Posterior vena cava (tissue), 2 donors: ENCODE measurements at places on chromosomes 6 and 20. TPM values are rescaled to one million over a fixed set of nuclear protein-coding genes. Genes with fewer than 3 reads are reported as not detected.

Gene LIN28B
- not detected for total RNA-seq

Gene MDFI
- total RNA-seq, result 6.5 TPM

Gene CLVS2
- not detected for total RNA-seq

Gene C20orf202
- not detected for total RNA-seq

Gene BPIFA1
- not detected for total RNA-seq

Gene KCNK5
- 0.76 TPM for total RNA-seq

Gene NKX2-4
- total RNA-seq, result not detected

Gene NDUFAF4
- 34.9 TPM for total RNA-seq

Gene MLN
- not detected for total RNA-seq

Gene MOG
- not detected for total RNA-seq

Gene EYA2
- 14.4 TPM for total RNA-seq

Gene SOX18
- 47.6 TPM for total RNA-seq

Gene SRSF3
- 170 TPM for total RNA-seq

Gene PSORS1C1
- total RNA-seq, result 1.9 TPM

Gene CST1
- total RNA-seq, result not detected

- DNase-seq, result no peak
Observed at GRCh38 chr20:15188415-15188814, 851.0 kb upstream of the FLRT3 start.

GRCh38 chr6:39444479-39445019 is 122.0 kb upstream of the KCNK16 start:
- no peak for DNase-seq

- no peak for DNase-seq
Observed at GRCh38 chr6:133185731-133186130, 55.4 kb upstream of the EYA4 start.

- DNase-seq, result no peak
Observed at GRCh38 chr6:111683157-111683556, 77.5 kb upstream of the TRAF3IP2 start.

DNA sequence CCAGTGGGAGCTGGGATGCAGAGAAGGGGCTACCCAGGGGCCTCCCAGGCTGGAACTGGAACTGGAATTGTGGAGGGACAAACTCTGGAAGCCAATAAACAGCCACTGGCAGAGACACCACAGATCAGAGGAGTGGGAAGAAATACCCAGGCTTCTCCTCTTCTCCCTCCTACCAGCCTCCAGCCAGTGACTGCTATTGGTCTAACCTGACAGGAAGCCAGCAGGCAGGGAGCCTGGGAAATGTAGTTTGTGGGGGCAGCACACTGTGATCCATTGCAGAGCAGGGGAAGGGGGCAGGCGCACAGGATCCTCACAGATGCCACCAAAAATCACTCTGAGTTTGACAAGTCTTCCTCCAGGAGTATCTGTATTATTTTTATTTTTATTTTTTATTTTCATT is 12.1 kb upstream of the MLN start:
- no peak for DNase-seq

DNA sequence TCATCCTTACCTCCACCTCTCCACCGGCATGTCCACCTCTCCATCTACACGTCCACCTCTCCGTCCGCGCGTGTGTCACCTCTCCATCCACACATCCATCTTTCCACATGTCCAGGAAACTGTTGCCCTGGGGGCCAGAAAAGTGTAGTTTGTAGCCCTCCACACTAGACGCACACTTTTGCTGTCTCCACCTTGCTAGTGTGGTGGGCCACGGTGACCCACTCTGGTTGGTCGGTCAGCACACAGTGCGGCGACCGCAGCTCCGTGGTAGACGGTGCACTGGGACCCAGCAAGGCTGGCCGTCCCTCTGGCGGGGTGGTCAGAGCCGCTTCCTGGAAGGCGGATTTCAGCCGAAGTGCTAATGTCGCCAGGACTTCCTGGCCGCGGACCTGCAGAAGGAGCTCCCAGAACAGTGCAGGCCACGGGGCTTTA is 268.6 kb downstream of the DLL1 start:
- DNase-seq, result no peak

- no peak for DNase-seq
Observed at GRCh38 chr6:143023695-143024094, 37.0 kb upstream of the AIG1 start.

DNA sequence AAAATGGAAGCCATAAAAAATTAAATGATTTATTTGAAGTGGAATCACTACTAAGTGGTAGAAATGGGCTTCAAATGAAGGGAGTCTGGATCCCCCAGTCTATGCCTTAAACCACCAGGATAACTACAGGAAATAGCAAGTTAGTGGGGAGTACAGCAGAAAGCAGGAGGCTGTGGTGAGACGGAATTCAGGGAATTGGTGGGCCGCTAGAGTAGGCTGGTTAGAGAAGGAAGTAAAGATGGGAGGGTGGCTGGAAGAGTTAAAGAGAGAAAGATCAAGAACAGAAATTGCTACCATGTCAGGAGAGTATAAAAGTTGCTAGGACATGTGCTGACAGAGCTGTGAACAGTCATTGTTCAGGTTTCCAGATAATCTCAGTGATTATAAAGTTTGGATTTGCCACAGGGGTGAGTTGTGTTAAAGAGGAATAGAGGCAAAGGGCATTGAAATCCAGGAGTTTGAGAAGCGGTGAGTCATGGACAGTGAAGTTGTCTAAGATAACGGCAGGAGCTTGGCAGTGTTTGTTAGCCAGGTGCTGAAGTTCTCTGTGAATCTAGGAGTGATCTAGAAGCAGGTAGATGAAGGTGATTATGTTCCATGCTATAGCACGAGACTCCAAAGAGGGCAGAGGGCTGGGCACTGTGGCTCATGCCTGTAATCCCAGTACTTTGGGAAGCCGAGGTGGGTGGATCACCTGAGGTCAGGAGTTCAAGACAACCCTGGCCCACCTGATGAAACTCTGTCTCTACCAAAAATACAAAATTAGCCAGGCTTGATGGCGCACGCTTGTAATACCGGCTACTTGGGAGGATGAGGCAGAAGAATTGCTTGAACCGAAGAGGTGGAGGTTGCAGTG is 13.7 kb upstream of the HINT3 start:
- no peak for DNase-seq

GRCh38 chr20:22490287-22491193 is 93.8 kb downstream of the FOXA2 start:
- DNase-seq, result no peak

DNA sequence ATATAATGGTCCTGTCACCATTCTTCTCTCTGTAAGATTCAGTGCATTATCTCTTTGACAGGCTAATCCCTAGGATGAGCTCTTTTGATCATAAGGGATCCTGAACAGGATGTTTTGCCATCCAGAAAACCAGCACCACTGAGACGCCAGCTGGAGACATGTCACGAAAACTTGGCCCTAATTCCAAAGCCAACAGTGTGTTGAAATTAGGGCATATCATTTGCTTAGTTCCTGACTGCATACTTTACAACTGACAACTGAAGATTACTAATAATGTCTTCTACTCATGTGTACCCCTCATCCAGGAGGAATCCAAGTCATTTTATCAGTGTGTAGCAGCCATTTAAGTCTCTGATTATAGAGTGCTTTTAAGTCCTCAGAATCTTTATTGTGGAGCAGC is 243.6 kb downstream of the KCNQ5 start:
- no peak for DNase-seq

DNA sequence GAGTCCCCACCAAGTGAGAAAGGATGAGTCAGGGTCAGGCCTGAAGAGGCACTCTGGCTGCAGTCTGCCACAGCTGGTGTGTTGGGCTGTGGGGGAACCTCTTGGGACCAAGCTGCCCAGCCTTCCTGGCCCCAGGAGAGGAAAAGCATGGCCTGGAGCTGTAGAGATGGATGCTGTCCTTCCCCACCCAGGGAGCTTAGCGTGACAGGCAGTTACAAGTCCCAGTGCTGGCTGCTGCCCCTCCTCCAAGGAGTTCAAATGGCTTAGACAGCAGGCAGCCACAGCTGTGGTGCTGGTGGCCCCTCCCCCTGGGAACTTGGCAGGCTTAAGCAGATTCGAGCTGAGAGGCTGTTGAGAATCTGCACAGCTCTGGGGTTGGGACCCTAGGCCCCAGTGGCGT is 253.2 kb downstream of the PLCB1 start:
- DNase-seq, result no peak

DNA sequence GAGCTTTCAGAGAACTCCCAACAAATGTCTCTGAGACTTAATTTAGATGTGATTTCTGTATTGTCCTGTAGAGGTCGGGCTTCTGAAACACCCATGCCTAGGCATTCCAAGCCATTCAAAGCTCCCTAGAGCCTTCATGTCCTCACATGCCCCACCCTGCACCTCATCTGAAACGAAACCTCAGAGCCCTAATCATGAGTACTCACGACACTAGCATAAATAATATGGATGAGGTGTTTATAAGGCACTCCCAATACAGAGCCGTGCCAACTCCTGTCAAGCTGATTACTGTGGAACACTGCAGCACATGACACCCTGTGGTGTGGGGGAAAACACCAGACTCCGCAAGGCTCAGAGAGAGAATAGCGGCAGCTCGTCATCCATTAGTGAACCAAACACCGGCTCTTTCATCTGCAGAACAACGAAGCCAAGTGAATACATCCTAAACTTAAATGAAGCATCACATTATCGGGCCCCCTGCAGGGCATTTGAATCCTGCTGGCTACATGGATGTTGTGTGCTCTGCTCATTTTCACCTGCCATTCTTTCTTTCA is 83.8 kb downstream of the FNDC1 start:
- DNase-seq, result no peak

- DNase-seq, result no peak
Observed at GRCh38 chr20:46400828-46401477, 5.5 kb downstream of the ELMO2 start.

DNA sequence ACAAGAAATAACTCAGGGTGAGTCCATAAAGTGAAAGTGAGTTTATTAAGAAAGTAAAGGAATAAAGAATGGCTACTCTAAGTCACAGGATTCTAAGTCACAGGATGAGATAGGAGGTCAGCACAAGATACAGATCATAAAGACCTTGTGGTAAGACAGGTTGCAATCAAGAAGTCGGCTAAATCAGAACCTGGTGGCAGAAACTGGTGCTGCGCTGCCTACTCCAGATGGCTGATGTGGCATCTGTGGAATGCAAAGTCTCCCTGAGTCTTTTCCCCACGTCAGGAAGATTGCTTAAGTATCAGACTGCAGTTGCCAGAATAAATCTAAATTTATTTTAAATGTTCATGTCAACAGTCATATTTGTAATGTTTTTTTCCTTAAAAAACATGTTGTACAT is 10.7 kb upstream of the KCNK15 start:
- DNase-seq, result no peak

GRCh38 chr6:131784561-131784960 is 23.3 kb upstream of the ENPP1 start:
- no peak for DNase-seq

GRCh38 chr20:47727170-47727880 is 58.0 kb downstream of the SULF2 start:
- peak; percentile 90 for DNase-seq

GRCh38 chr6:43995137-43995536 is 132.1 kb downstream of the MRPL14 start:
- DNase-seq, result peak; percentile 66

DNA sequence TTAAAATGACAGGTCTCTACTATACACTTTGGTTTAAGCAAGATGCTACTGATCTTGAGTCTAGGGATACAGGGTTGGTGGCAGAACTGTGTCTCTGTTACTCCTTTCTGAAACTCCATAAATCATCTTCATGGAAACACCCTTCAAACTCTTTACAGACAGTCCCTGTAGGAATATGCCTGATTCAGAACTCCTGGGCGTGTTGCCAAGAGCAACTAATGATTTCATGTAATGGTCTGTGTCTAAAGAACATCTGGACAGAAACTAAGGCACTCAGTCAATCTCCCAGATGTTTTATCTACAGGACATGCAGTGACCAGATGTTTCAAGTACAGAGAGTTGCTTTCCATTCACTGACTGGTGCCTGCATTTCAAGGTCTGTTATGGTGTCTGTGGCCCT is 464.4 kb upstream of the CHD6 start:
- no peak for DNase-seq

GRCh38 chr6:166907373-166907841 is 48.9 kb downstream of the RNASET2 start:
- DNase-seq, result no peak

DNA sequence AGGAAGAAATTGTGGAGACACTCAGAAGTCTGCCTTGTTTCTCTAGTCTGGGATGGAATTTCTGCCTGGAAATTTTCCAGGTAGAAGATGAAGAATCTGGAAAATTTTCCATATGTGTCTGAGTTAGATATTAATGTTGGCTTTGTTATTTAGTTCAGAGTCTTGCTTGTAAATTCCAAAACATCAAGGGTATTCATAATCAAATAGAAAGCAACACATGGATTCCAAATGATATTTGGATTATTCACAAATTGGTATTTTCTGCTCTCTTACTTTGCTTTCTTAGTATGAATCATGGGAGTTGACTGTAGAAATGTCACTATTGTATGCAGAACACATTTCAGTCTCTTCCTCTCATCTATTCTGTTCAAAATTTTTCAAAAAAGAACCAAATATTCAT is 116.0 kb downstream of the GRIK2 start:
- DNase-seq, result no peak

GRCh38 chr6:169452117-169452868 is 198.6 kb upstream of the THBS2 start:
- peak; percentile 93 for DNase-seq

- DNase-seq, result no peak
Observed at GRCh38 chr6:168988801-168989200, 264.8 kb downstream of the THBS2 start.

GRCh38 chr6:20334962-20335361 is 66.7 kb upstream of the E2F3 start:
- DNase-seq, result no peak

GRCh38 chr6:34852406-34853085 is 35.3 kb downstream of the TAF11 start:
- DNase-seq, result no peak

- no peak for DNase-seq
Observed at GRCh38 chr20:44411020-44411756, 55.7 kb downstream of the HNF4A start.

DNA sequence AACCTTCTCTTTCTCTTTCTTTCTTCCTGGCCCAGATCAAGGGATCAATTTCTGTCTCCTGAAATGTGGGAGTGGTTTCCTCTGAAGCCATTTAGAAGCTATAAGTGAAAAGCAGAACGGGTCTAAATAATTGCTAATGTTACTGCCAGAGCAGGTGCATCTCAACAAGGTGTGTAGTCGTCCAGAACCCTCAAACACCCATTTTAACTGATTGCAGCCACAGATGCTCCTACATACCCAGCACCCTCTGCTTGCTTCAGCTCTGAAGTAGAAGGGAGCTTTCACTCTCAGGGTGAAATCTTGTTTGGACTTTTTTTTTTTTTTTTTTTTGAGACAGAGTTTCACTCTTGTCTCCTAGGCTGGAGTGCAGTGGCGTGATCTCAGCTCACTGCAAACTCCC is 592.1 kb upstream of the ARID1B start:
- DNase-seq, result no peak

- DNase-seq, result no peak
Observed at GRCh38 chr6:110020888-110021287, 42.8 kb downstream of the GPR6 start.

- DNase-seq, result no peak
Observed at GRCh38 chr6:161001421-161001820, 9.9 kb downstream of the MAP3K4 start.

- no peak for DNase-seq
Observed at GRCh38 chr20:23652371-23652770, 14.6 kb upstream of the CST3 start.
